ENCODE measurements at places on chromosomes 12 and 14. TPM values are rescaled to one million over a fixed set of nuclear protein-coding genes. Genes with fewer than 3 reads are reported as not detected.

RPGRIP1 gene
- not detected for total RNA-seq

SIRT4 gene
- 2.0 TPM for total RNA-seq

KRT1 gene
- not detected for total RNA-seq

SNRPF gene
- total RNA-seq, result 57.4 TPM

PAPOLA gene
- 181 TPM for total RNA-seq

TC2N gene
- 61.7 TPM for total RNA-seq

DNA sequence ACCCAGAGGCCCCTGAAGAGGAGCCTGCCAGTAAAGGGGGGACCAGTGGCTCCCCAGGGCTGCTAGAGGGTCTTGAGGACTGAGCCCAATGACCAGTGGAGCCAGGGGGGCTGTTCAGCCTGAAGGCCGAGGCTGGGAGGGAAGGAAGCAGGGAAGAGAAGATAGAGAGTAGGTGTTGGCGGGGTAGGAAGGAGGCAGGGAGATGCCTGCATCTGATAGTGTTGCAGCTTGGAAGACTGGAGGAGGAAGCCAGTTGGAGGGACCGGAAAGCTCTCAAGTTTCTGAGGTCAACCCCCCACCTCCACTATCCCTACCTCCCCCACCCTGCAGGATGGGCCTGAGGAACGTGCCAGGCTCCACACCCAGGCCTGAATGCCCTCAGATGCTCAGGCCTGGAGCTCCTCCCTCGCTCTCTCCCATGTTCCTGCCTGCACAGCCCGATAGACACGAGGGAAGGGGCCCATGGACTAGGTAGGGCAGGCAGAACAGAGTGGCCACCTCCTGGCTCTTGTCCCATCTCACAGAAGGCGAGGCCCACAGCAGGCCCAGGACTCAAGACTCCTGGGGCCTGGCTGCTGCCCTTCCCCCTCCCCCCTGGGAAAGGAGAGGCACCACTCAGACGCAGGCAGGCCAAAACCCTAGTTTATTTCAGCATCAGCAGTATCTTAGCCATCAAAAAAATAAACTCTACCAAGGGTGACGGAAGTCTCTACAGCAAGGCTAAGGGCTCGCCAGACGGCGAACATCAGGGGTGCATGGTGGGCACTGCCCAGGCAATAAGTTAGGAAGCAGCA, 3.4 kb downstream of the CKB start:
- H3K36me3 ChIP-seq, result no peaks in the 10 kb centered on the region
- no peak overlapping the region for H3K27ac ChIP-seq
- H3K4me3 ChIP-seq, result no peak overlapping the region
- peaks cover 8% of the 10 kb centered on the region for H3K27me3 ChIP-seq
- DNase-seq, result no peak

GRCh38 chr12:65607401-65607841, 216.9 kb upstream of the HMGA2 start:
- peaks cover 18% of the 10 kb centered on the region for H3K27me3 ChIP-seq
- H3K27ac ChIP-seq, result no peak overlapping the region
- H3K4me1 ChIP-seq, result no peaks in the 10 kb centered on the region
- DNase-seq, result no peak

DNA sequence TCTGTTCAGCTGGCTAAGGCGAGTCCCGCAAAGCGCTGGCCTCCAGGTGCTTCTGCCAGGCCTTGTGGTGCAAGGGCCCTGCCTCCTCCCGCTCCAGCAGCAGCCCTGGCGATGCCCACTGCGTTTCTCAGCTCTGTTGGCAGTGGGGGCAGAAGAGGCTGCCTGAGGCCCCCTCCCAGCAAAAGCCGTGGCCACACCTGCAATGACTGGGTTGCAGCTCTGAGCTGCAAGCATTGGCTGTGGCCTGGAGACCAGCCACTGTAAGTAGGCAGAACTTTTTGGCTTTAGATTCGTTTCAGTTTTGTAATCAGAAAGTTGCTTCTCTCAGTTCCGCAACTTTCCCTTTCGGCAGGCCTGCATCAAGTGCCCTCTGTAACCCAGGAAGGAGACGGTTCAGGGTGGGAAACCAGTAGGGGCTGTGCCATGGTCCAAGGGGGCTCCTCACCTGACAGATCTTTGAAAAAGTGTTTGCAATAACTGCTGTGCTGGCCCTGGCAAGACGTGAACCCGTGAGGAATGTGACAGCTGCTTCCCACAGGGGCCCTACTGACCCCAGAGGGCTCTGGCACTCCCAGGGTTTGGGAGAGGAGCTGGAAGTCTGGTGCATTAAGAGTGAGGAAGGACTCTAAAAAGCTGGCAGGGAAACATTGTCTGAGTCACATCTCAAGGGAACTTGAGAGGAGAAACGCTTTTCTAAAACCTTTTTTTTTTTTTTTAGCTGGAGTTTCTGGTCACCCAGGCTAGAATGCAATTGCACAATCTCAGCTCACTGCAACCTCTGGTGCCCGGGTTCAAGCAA, 54.5 kb upstream of the MAX start:
- no peaks in the 10 kb centered on the region for H3K36me3 ChIP-seq
- DNase-seq, result no peak

DNA sequence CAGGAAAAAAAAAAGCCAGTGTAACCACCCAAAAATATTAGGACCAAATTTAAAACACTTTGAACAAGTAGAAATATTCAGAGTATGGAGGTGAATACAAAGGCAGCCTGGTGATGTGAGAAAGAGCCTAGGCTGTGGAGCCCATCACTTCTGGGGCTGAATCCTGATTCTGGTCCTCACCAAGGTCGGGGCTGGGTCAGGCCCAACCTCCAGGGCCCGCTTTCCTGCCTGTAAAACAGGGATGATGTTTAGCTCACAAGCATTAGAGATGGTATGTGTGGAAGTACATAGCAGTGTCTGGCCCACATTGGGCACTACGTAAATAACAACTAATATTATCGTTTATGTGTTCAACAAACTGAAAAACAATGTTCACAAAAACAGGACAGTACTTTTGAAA, 7.8 kb upstream of the CAMKK2 start:
- no peak for DNase-seq
- H3K27ac ChIP-seq, result no peak overlapping the region
- H3K27me3 ChIP-seq, result no peaks in the 10 kb centered on the region
- H3K4me1 ChIP-seq, result no peaks in the 10 kb centered on the region
- H3K36me3 ChIP-seq, result peaks cover 4% of the 10 kb centered on the region

GRCh38 chr14:105853907-105854599, 327.7 kb downstream of the TMEM121 start:
- DNase-seq, result no peak
- no peaks in the 10 kb centered on the region for H3K4me1 ChIP-seq
- no peaks in the 10 kb centered on the region for H3K36me3 ChIP-seq
- H3K27ac ChIP-seq, result no peak overlapping the region
- no peak overlapping the region for H3K4me3 ChIP-seq

GRCh38 chr14:30354439-30354838, 204.5 kb upstream of the G2E3 start:
- DNase-seq, result no peak
- H3K27me3 ChIP-seq, result no peaks in the 10 kb centered on the region
- no peak overlapping the region for H3K27ac ChIP-seq
- H3K4me1 ChIP-seq, result peaks cover 18% of the 10 kb centered on the region
- H3K36me3 ChIP-seq, result no peaks in the 10 kb centered on the region

GRCh38 chr14:32657081-32657480, 281.6 kb upstream of the NPAS3 start:
- no peak overlapping the region for H3K27ac ChIP-seq
- no peaks in the 10 kb centered on the region for H3K4me1 ChIP-seq
- no peaks in the 10 kb centered on the region for H3K36me3 ChIP-seq
- no peak overlapping the region for H3K4me3 ChIP-seq
